ENCODE measurements at places on chromosomes 6 and 20.

DNA sequence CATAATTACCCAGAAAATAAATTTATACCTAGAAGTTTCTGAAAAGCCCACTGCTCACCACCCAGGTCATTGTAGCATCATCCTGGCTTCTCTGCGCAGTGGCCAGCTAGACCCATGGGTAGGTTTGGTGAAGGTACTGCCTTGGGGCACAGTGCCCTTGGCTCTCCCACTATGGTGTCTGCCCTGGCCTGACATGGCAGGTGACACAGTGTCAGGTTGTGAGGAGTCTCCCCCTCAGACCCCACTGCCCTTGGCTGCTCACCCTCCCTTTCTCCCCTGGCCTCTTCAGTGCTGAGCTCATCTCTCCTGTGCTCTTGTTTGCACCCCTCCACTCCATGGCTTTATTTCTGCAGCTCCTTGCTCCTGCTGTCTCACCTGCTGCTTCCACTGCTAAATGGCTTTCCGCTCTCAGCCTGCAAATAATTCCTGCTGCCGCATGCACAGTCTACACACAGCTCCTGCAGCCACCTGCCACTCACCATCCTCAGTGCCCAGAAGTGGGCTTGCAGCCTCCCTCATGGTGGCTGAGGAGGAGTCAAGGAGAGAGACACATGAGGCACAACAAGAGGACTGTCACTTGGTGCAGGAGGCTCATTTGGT lies 313.4 kb upstream of the MOCS1 start:
- no peak for DNase-seq
- peaks cover 2% of the 10 kb centered on the region for H3K27me3 ChIP-seq
- H3K36me3 ChIP-seq: no peaks in the 10 kb centered on the region
- H3K4me3 ChIP-seq: no peak overlapping the region
- H3K27ac ChIP-seq: no peak overlapping the region

DNA sequence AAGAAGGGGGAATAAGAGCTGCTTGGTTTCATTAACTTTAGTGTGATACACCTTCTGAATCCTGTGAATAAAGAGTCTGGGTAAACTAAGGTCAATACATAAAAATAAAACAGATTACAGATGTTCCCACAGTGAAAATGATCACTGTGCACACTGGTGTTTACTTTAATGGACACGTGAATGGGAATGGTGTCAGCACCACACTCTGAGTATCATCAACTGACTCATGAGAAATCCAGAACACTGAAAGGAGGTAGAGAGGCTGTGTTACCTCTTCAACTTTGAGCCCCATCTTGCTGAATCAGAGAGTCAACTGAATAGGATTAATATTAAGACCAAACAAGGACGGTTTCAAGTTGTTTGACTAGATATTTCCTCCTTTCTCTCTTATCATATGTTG lies 75.0 kb downstream of the ELOVL4 start:
- H3K4me1 ChIP-seq: peaks cover 4% of the 10 kb centered on the region
- H3K27me3 ChIP-seq: no peaks in the 10 kb centered on the region
- no peak overlapping the region for H3K27ac ChIP-seq
- no peaks in the 10 kb centered on the region for H3K36me3 ChIP-seq
- no peak for DNase-seq

DNA sequence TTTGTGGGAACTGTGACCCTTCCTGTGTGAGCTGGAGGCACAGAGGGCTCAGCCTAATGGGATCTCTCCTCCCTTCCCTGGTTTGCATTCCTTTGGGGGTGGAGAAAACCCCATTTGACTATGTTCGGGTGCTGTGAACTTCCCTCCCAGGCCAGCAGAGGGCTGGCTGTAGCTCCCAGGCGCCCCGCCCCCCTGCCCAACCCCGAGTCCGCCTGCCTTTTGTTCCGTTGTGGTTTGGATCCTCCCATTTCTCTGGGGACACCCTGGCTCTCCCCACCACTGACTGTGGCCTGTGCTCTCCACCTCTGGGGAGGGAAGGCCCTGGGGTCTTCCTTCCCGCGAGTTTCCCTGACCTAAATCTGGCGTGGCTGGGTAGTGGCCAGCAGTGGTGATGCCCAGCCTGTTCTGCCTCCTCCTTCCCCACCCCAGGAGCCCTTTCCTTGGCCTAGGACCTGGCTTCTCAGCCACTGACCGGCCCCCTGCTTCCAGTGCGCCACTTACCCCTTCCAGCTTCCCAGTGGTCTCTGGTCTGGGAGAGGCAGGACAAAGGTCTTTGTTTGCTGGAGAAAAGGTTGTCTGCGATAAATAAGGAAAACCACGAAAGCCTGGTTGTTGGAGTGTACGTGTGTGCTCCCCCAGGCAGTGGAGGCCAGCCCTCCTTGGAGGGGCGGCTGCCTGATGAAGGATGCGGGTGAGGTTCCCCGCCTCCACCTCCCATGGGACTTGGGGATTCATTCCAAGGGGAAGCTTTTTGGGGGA lies 4.9 kb downstream of the VEGFA start:
- H3K36me3 ChIP-seq: peaks cover 52% of the 10 kb centered on the region
- H3K4me1 ChIP-seq: peaks cover 51% of the 10 kb centered on the region
- DNase-seq: peak; percentile 76
- peak overlapping the region; percentile 16 for H3K4me3 ChIP-seq
- H3K27ac ChIP-seq: peak overlapping the region; percentile 32

- no peak overlapping the region for H3K27ac ChIP-seq
- H3K36me3 ChIP-seq: no peaks in the 10 kb centered on the region
- H3K4me3 ChIP-seq: no peak overlapping the region
- no peaks in the 10 kb centered on the region for H3K4me1 ChIP-seq
- H3K27me3 ChIP-seq: no peaks in the 10 kb centered on the region
Observed at GRCh38 chr6:165543781-165544180, 119.3 kb downstream of the PDE10A start.

GRCh38 chr6:125077453-125077852 lies 76.1 kb upstream of the TPD52L1 start:
- no peak for DNase-seq
- peaks cover 13% of the 10 kb centered on the region for H3K36me3 ChIP-seq
- peaks cover 3% of the 10 kb centered on the region for H3K4me1 ChIP-seq
- no peak overlapping the region for H3K4me3 ChIP-seq
- no peaks in the 10 kb centered on the region for H3K27me3 ChIP-seq
- H3K27ac ChIP-seq: no peak overlapping the region

GRCh38 chr6:34223956-34224940 lies 12.4 kb upstream of the HMGA1 start:
- peak; percentile 94 for DNase-seq
- peaks cover 13% of the 10 kb centered on the region for H3K4me1 ChIP-seq
- H3K4me3 ChIP-seq: peak overlapping the region; percentile 51
- no peaks in the 10 kb centered on the region for H3K27me3 ChIP-seq
- H3K27ac ChIP-seq: peak overlapping the region; percentile 86
- no peaks in the 10 kb centered on the region for H3K36me3 ChIP-seq

- H3K27me3 ChIP-seq: no peaks in the 10 kb centered on the region
- peaks cover 19% of the 10 kb centered on the region for H3K4me1 ChIP-seq
- DNase-seq: no peak
Observed at GRCh38 chr20:33810259-33810658, 889 bp upstream of the CHMP4B start.

GRCh38 chr6:159953091-159953601 lies 15.7 kb upstream of the IGF2R start:
- H3K27ac ChIP-seq: peak overlapping the region; percentile 29
- H3K27me3 ChIP-seq: peaks cover 2% of the 10 kb centered on the region

- H3K4me3 ChIP-seq: no peak overlapping the region
- peaks cover 2% of the 10 kb centered on the region for H3K4me1 ChIP-seq
- no peak for DNase-seq
- H3K27me3 ChIP-seq: no peaks in the 10 kb centered on the region
Observed at GRCh38 chr20:32751293-32751692, 8.0 kb upstream of the COMMD7 start.

DNA sequence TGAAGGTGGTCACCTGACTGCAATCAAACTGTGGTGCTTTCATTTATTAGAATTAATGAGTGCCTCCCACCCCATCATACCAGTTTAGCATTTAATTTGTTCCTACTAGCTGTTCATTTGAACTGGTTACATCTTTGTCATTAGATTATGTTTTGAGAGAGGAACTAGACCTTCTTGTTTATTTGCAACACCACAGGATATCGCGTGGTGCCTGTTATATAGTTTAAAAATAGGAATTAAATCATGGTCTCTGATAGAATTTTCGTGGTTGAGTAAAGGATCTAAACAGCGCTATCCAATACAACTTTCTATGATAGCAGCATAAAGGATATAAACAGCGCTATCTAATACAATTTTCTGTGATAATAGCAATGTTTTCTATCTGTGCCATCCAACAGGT lies 2.8 kb downstream of the RPRD1B start:
- H3K4me3 ChIP-seq: no peak overlapping the region
- H3K36me3 ChIP-seq: peaks cover 21% of the 10 kb centered on the region
- no peaks in the 10 kb centered on the region for H3K27me3 ChIP-seq
- DNase-seq: no peak
- no peak overlapping the region for H3K27ac ChIP-seq
- H3K4me1 ChIP-seq: peaks cover 21% of the 10 kb centered on the region

Data from muscle of leg (tissue), 16 donors.